Head of caudate nucleus (tissue), 42 donors: ENCODE measurements at places on chromosomes 11 and 22.

DNA sequence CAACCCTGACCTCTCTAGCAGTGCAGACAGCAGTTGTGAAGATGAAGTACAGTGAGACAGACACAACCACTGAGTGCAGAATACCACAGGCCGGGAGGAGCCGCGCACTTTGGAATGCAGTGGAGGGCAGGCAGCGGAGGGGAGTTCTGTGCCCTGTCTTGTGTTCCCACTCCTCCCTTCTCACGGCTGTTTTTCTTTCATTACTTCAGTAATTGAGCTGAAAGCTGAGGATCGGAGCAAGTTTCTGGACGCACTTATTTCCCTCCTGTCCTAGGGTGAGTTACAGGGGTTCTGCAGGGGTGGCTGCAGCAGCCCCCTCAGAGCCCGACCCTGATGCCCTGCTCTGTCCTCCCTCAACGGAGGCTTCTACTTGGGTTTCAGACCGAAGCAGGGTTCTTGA lies 5.6 kb downstream of the CLDN5 start:
- DNase-seq = no peak

DNA sequence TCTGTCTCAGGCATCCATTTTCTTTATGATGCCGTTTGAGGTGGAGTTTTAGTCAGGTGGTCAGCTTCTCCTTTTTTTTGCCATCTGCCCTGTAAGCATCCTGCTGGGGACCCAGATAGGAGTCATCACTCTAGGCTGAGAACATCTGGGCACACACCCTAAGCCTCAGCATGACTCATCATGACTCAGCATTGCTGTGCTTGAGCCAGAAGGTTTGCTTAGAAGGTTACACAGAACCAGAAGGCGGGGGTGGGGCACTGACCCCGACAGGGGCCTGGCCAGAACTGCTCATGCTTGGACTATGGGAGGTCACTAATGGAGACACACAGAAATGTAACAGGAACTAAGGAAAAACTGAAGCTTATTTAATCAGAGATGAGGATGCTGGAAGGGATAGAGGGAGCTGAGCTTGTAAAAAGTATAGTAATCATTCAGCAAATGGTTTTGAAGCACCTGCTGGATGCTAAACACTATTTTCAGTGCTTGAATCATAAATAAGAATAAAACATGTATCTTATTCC lies 10.9 kb upstream of the HBE1 start:
- DNase-seq = no peak

- DNase-seq = no peak
Measured at GRCh38 chr11:65352783-65353182, 1.8 kb upstream of the TIGD3 start.

DNA sequence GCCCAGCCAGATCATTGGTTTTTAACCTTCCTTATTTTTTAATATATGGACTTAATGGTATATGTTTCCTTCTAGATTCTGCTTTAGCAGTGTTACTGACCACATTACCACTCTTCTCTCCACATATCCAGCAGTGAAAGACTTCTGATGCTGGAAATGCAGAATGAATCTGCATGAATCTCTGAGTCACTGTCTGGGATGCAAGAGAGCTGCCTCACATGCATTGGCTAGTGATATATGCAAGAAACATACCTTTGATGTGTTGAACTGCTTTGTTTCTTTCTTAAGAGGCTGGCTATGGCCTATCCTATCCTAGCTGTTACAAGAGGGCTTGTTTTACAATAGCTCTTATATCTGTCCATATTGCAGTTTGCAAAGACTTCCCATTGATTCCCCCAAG lies 16.6 kb upstream of the AMPD3 start:
- no peak for DNase-seq

DNA sequence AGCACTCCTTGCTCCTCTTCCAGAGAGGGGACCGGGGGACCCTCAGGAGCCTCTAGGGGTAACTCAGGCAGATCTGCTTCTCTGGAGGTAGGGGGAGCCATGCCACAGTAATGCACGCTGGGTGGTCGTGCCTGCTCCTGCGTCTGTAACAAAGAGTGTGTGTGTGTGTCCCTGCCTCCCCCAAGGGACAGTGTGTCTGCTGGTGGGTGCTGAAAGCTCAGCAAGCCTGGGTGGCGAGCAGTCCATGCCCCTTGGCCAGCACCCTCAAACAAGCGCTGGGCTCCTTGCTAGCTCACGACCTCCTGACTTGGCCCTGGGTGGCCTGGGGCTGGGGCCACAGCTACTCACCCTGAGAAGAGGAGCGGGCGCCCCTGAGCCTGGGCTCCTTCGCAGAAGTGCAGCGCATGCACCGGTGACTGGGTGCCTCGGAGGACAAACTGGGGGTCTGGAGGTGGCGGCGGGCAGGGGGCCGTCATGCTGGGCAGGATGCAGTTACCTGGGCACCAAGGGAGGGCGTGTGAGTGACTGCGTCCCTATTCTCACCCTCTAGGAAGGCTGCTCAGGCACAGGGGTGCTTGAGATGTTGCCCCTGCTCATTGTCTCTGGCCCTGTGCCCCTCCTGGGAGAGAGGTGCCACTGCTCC lies 33.7 kb downstream of the GNB1L start:
- no peak for DNase-seq

GRCh38 chr11:37504060-37504611 lies 906.1 kb upstream of the RAG2 start:
- no peak for DNase-seq

DNA sequence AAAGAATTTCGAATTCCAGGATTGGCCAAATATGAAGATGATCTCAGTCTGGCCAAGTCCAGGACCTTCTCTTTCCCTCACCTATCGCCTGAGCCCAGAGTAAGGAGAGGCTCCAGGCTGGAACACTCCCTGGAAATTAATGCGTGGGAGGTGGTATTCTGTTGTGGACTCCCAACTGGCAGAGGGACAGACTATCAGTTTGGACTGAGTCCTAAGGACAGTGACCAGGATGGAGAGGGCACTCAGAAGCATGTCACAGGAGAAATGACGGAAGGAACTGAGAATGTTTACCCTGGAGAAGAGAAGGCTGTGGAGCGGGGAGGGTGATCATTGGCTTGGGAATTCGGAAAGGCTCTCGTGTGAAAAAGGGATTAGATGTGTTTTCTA lies 84.4 kb downstream of the RPL27A start:
- DNase-seq = no peak

GRCh38 chr22:47659467-47660223 lies 897.2 kb downstream of the TBC1D22A start:
- no peak for DNase-seq

- no peak for DNase-seq
Measured at GRCh38 chr11:69524991-69525411, 43.5 kb downstream of the LINC01488 start.

GRCh38 chr11:46278387-46279125 lies 1.1 kb downstream of the CREB3L1 start:
- peak; percentile 46 for DNase-seq

GRCh38 chr11:88179141-88179540 lies 3.9 kb upstream of the RAB38 start:
- DNase-seq = no peak

- no peak for DNase-seq
Measured at GRCh38 chr22:17267661-17268330, 48.6 kb upstream of the ADA2 start.

DNA sequence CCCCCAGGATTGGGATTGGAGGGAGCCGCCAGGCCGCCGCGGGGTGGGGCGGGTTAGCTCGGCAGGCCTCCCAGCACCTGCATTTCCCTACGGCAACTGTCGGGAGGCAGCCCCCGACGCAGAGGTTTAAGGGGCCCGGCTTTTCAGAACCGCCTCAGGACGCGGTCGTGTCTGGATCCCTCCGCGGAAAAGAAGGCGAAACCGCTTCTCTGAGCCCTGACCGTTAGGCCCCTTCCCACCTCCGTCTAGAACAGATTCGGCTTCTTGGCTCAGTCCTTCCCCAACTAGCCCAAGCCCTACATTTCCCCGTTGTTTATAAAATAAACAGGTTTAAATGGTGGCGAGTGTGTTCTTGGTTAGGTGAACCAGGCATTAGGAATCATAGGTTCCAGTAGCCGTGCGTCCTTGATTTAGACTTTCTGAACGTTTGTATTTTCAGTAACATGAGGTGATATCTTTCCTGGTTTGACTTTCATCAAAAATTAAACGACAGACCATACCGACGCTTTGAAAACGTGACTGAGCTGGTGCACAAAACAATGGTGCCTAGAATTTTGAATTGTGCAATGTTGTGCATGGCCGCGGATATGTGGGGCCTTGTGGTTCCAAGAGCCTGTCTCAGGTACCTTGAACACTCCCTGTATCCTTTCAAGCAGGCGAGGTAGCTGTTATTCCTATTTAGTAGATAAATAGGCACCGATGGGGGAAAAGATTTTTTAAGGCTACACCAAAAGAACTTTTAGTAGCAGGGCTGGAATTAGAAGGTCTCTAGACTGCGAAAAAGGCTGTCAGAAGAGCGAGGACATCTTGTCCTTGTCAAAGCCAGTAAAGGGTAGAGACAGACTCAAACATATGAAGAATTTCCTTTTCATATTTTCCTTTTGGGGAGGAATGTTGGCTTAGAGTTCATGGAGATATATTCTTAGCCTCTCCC lies 1.2 kb upstream of the HSPA8 start:
- no peak for DNase-seq

DNA sequence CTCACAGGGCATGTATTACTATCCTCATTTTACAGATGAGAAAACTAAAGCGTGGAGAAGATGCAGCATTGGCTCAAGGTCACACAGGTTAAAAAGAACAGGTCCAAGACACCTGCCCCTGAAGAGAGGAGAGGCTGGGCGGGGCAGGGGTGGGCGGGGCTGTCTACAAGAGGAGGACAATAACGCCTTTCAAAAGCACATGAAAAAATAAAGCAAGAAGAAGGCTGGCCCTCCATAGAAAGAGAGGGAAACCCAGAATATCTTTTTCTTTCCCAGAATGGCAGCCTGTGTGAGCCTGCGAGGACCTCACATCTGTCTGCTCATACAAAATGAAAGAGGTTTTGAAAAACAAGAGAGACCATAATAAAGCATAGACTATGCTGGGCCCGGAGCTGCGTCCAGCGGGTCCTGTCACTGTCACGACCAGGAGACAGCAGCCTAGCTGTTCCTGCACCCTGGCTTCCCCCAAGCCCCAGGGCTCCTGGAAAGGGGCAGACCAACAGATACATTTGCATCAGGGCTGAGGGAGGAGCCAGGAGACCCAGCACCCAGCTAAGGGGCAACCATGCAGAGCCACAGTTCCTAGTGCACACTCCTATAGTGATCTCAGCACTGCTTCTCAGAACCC lies 61.6 kb downstream of the DSCAML1 start:
- DNase-seq = peak; percentile 42

DNA sequence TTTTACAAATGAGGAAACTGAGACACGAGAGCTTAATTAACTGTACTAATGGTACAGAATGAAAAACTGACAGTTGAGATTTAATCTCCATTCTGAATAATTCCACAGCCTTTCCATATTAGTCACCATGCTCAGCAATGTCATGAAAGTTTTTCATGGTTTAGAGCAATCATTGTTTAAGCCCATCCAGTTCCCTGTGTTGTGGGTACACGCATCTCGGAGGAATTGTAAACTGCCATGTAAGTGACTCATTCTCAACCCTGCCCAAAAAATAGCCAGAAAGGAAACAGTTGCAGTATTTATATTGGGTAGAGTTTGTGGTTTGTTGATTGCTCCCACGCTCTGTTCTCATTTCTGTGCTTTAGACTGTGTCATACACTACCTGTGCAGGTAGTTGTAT lies 1790.8 kb downstream of the LRRC4C start:
- no peak for DNase-seq

- peak; percentile 49 for DNase-seq
Measured at GRCh38 chr11:130418210-130418609, 10.2 kb downstream of the ADAMTS8 start.

- DNase-seq = no peak
Measured at GRCh38 chr11:84626256-84626655, 1000.9 kb downstream of the DLG2 start.
